ENCODE measurements at places on chromosomes 12 and 14.
A peak's percentile ranks its signal among the peaks of the same experiment; 100 is the strongest.

DNA sequence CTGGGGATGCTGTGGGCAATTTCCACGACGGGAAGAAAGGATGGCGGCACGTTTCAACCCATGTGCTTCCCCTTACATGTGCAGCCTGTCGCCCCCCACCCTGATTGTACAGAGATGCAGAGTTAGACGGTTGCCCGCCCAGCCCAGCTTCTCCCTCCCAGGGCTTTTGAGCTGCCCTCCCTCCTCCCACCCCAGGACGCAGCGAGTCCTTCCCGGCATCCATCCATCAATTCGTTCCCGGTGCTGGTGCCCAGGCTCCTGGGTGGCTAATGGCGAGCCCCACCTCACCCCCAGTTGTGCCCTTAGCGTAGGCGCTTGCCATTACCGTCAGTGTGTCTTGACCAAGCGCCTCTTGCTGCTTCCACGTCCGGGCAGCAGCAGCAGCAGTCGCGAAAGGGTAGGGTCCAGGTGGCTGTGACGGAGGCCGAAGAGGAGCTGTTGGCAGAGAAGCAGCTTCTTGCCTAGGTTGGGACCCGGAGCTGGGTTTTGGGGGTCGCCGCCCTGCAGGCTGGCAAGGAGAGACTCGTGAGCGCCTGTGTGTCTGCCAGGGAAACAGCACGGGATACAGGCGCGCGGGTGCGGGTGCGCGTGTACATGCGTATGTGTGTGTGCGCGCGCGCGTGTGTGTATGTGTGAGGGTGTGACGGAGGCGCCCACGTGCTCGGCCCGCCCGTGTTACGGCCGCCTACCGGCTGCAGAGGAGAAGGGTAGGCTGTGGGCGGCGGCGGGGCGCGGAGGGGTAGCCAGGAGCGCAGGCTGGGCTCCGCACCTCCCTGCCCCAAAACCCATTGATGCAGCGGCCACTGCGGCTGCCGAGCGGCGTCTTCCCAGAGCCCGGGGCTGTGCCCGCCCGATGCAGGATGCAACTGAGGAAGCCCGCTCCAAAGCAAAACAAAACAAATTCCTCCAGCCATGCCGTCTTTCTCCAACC lies at the start of gene SLC6A15:
TSS of gene SLC6A15 (minus strand) at position 602 of the 931 bp plus-strand sequence. CDS start 20,679 bp downstream, outside the sequence.
- DNase-seq, result peak; percentile 21

- DNase-seq, result no peak
Observed at GRCh38 chr14:69712599-69713088, 54.3 kb upstream of the SRSF5 start.

DNA sequence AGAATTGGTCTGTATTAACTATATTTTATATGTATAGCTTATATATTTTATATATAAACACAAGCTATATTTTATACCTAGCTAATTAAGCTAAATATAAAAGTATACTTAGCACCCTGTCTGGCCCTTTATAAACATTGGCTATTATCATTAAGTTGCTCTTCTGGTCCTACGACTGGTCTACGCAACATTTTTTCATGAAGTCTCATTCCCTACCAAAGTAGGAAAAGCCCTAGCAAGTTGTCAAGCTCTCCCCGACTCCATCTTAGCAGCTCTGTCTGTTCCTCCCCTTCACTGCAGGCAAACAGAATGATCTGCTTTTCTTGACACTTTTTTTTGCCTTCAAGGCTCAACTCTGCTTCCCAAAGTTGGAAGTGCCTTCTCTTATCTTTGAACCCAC lies 36.7 kb upstream of the ELK3 start:
- DNase-seq, result no peak

- no peak for DNase-seq
Observed at GRCh38 chr14:64746298-64747250, 42.4 kb downstream of the PLEKHG3 start.

GRCh38 chr14:35335388-35336092 lies 43.4 kb downstream of the PSMA6 start:
- no peak for DNase-seq

DNA sequence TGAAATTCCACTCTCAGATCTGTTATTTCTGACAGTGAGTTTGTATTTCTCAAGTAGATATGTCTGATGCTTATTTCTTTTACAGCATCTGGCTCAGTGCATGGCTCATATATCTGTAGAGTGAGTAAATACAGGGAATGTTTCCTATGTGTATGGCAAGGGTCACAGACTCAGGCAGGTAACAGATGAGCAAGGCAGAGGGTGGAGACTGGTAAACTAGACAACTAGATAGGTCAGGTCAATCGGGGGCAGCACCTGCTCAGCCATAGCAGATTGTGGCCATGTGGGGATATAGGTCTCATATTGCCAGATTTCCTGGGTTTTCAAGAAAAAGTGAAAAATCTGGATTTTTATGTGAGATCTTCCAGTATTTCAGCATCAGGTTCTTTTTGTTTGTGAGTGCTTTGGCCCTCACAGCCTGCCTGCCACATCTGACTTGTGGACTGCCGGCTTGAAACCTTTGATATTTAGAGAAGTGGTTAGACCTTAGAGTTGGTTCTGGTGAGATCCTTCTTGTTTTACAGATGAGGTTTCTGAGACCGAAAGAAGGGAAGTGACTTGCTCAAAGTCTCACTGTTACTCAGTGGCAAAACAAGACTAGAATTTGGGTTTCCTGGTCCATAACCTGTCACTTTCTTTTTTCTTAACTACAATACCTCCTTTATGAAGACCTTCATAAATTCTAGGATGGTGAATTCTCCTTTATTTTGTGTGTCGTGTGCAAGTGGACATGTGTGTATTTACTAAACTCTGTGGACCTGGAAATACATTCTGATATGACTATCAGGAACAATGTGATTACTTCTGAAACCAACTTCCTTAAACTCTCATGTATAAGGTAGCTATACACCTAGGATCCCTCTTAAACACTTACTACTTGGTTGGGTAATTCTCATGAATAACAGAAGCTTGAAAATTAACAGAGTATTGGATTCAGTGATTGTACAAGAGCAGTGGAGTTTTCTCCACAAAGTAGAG lies 34.4 kb downstream of the PROX2 start:
- DNase-seq, result no peak

GRCh38 chr12:43112101-43112920 lies 439.7 kb downstream of the ADAMTS20 start:
- no peak for DNase-seq

DNA sequence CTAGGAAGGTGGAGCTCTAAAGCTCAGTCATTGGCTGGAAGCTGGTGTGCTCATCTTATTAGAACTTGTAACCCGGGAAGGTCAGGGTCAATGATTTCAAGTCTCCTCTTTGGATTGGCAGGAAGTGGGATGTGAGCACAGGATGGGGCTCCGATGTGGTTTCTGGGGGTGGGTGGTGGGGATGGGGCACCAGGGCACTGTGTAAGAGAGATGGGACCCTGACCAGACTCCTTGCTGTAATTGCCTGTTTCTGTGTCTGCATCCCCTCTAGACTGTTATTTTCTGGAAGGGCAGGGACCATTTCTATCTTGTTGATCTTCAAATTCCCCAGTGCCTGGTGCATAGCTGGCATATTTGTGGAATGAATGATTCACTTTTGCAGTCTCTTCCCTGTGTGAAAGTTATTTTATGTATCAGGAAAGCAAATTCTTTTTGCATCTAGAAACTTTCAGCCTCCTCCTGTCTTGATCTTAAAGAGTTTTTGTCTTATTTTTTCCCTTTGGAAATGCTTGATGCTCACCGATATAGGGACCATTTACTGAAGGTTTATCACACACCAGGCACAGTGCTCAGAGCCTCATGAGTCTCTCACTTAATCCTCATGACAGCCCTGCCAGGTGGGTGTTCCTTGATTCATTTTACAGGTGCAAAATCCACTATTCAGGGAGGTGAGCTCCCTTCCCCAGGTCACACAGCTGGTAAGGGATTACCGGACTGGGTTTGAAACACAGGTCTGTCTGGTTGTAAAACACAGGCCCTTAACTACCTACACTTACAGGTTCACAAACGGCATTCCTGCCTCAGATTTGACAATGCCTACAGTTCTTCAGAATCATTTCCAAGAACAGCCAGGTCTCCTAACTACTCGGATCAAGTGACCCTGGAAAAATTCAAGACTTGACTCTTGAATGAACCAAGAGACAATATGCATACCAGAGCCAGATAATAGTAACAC lies 86.9 kb upstream of the IGF1 start:
- no peak for DNase-seq

- no peak for DNase-seq
Observed at GRCh38 chr12:57522887-57523705, 472 bp downstream of the MBD6 start.

DNA sequence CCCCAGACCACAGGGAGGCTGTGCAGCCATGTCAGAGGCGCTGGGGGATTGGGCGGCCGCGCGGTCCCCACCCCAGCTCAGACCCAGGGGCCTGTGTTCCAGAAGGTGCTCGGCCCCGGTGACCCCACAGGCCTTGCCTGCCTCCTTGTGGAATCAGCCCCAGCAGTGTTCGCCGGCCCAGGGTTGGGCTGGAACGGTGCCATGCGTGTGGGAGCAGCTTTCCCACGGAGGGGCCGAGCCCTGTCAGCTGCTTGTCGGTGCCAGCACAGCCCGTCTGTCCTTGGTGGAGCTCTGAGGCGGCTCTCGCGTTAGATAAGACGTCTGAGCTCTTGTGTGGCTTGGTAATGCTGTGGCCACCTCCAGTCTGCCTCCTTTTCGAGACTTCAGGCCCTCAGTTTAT lies 8.5 kb downstream of the ZFYVE21 start:
- no peak for DNase-seq

GRCh38 chr12:89200217-89200616 lies 152.1 kb downstream of the DUSP6 start:
- DNase-seq, result no peak

GRCh38 chr14:64053694-64054669 lies 201.2 kb downstream of the SYNE2 start:
- DNase-seq, result no peak

DNA sequence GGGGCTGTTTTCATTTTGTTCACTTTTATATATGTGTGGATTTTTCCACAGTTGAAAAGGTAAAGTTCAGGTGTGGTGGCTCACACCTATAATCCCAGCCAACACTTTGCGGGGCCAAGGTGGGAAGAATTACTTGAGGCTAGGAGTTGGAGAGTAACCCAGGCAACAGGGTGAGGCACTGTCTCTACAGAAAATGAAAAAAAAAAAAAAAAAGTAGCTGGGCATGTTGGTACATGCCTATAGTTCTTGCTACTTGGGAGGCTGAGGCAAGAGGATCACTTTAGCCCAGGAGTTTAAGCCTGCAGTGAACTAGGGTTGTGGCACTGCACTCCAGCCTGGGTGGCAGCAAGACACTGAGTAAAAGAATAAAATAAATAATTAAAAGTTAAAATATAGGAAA lies 326.5 kb downstream of the NAV3 start:
- DNase-seq, result no peak

DNA sequence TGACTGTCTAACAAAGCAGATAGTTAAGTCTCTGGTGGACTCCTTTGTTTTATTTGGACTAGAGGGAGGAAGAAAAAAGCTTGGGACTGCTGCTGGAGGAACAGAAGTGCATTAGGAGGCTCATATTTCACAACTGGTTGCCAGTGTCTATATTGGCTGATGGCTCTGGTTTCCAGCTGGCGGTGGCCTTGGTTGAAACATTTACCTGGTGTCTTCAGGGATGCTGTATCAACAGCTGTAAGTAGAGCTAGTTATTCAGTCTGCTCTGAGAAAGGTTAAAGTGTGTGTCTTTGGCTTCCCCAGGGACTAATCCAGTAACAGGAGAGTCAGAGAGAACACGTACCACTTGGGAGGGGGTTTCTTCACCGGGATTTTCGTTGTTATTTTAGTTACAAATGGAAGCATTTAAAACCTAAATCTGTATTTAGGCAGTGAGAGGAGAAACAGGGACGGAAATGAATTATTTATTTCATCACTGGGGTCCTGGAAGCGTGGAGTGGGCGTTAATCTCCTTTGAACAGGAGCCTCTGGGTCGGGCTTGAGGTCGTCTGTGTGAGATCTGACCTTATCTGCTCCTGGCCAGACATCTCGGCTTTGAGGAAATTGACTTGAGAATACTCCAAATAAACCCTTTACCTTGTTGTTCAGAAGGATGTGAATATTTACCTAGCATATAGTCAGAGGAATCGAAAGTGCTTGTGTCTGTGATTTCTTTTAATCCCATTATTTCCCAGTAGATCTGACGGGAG lies 149.9 kb downstream of the NRXN3 start:
- DNase-seq, result no peak

- peak; percentile 52 for DNase-seq
Observed at GRCh38 chr14:85529803-85530574, at the start of gene FLRT2. Gene FLRT2 (plus strand): TSS chr14:85530144. CDS start chr14:85621515, 91,371 bp downstream.

DNA sequence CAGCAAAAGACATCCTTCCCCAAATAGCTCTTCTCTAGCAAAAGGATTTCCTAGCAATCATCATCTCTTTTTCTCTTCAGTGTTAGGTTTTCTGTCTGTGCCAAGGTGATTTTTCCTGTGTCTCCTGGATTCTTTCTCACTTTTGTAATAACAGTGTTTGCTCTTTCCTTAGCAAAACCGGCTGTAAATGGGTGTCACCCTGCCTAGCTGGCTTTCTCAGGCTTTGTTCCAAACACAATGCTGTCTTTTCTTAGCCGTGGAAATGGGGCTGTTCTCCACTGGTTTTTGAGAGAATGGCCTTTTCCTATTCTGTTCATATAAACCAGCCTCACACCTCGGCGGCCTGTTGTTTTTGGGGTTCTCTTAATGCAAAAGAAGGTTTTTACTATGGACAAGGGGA lies 21.9 kb downstream of the JDP2 start:
- no peak for DNase-seq

GRCh38 chr12:46224386-46224785 lies 44.5 kb downstream of the SLC38A1 start:
- no peak for DNase-seq

- DNase-seq, result no peak
Observed at GRCh38 chr14:37203423-37203822, 5.7 kb downstream of the MIPOL1 start.

- DNase-seq, result no peak
Observed at GRCh38 chr12:104748790-104749189, 209.3 kb downstream of the SLC41A2 start.

GRCh38 chr14:35789651-35790050 lies 19.4 kb downstream of the RALGAPA1 start:
- DNase-seq, result no peak

DNA sequence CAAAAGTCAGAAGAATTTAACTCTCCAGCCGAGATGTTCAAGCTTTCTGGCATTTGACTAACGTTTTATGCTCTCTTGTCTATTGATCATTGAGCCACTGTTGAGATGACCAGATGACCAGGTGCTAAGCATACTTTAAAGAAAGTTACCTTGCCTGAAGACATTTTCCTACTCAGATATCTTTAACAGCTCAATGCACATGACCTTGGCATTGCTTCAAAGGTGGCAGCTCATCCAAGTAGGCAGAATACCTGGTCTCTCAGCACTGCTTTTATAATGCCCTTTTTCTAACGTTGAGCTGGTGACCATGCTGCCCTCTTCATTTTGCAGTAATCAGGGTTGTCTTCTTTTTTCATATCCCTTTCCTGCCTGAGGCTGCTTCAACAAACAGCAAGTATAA lies 358.1 kb downstream of the RAD51B start:
- DNase-seq, result no peak

DNA sequence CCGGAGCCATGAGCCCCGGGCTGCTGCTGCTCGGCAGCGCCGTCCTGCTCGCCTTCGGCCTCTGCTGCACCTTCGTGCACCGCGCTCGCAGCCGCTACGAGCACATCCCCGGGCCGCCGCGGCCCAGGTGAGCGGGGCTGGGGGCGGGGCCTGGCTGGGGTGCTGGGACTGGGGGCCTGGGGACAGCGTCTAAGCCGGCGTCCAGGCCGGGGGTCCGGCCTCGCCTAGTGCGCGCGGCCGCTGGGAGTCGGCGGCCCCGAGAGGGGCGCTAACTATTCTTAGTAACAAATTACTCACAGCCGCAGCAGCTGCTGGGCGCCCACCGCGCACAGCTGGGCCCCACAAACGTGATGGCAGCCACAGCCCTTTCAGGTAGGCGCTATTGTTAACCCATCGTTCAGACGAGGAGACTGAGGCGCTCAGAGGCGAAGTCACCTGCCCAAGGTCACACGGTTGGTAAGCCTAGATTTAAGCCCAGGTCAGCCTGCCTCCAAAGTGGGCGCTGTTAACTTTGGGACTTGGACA lies 374 bp downstream of the CYP46A1 start:
- DNase-seq, result no peak
